Inflammatory macrophage treated with lipopolysaccharide for 1 hour (primary cell): ENCODE measurements at places on chromosomes 4 and X.

- peak; percentile 79 for DNase-seq
These were observed 9.2 kb downstream of the IRAK1 start for GRCh38 chrX:154010330-154011087.

GRCh38 chr4:7590899-7591298 is 156.2 kb upstream of the PSAPL1 start:
- DNase-seq: no peak

- no peak for DNase-seq
These were observed 7.2 kb downstream of the PGAM4 start for GRCh38 chrX:77962068-77962902.

- no peak for DNase-seq
These were observed 51.1 kb downstream of the LEF1 start for GRCh38 chr4:108117418-108118182.
